ENCODE measurements at places on chromosomes 7 and 10.

GRCh38 chr10:31620226-31621151 lies 301.5 kb downstream of the ZEB1 start:
- DNase-seq, result no peak

- no peak for DNase-seq
Observed at GRCh38 chr7:129774871-129775694, 163.6 kb downstream of the NRF1 start.

GRCh38 chr7:80883154-80884025 lies 35.5 kb downstream of the SEMA3C start:
- no peak for DNase-seq

- DNase-seq, result no peak
Observed at GRCh38 chr10:48811917-48812316, 127.2 kb downstream of the WDFY4 start.

GRCh38 chr7:100489824-100490223 lies 6.1 kb downstream of the NYAP1 start:
- DNase-seq, result no peak

DNA sequence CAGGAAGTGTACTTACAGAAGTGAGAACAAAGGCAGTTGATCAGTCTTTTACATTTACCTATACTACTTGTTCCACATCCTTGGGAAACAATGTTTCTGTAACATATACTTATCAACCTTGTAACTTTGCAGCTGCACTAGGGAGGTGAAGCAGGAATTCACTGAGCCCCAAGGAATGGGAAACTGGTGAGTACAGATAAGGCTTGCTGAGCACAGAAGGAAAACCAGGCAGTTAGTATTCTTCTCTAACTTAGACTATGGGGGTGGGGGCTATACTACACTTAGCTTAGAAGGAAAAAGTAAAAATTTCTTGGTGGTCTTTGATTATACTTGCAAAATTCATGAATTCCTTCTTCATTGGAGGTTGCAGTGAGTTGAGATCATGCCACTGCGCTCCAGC lies 6.9 kb upstream of the ZNF33A start:
- DNase-seq, result no peak

- no peak for DNase-seq
Observed at GRCh38 chr10:28721318-28721951, 44.1 kb downstream of the BAMBI start.

DNA sequence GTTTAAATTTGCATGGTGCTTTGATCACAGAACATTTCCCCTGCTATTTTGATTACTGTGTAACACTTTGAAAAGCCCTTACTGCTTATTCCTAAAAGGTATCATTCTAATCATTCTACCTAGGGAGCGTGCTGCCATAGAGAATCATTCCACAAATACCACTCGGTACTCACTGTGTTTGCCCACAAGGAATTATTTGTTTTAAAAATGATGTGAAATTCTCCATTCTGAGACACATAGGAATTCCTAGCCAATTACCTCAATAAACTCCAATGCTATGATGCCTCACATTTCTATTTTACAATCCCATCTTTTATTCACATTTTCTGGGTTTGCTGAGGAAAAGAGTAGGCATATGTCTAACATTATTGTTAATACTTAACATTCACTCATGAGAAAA lies 16.2 kb upstream of the TES start:
- DNase-seq, result no peak

DNA sequence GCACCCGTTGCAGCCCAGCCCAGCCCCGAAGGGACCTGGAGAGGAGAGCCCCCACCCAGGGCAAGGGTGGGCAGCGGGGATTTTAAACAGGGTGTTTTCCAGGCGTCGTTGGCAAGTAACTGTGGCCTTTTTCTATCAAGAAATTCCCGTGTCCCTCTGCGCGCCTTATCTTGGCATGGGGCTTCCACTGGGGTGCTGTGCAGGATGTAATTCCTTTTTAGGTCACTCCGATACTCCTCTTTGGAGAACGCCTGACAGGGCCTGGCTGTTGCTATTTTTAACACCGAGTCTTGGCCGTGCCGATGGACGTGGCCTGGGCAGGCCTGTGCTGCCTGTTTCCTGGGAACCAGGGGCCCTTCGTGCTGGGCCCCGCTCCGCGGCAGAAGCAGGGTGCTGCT lies 93.8 kb downstream of the INPP5A start:
- DNase-seq, result no peak

- no peak for DNase-seq
Observed at GRCh38 chr7:75789361-75789924, 17.4 kb upstream of the CCL26 start.

DNA sequence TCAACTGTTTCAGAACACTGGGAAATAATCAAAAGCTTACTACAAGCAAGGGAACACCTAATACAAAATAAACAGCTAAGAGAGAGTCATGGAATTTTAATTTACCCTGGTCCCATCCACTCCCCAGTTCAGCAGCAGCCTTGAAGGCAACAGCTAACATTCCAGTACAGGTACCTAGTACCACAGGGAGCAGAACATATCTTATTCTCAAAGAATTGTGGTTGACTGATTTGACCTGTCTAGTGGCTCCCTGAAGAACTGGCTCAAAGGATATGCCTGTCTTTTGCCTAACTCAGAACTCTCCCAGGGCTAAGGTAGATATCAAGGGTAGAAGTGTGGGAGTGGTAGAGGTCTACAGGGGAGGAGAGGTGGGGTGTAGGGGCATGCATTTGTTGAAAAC lies 32.3 kb downstream of the SMURF1 start:
- DNase-seq, result no peak

- DNase-seq, result no peak
Observed at GRCh38 chr7:112770051-112770450, 20.1 kb downstream of the TMEM168 start.

- DNase-seq, result no peak
Observed at GRCh38 chr7:82897500-82897899, 265.2 kb downstream of the PCLO start.

DNA sequence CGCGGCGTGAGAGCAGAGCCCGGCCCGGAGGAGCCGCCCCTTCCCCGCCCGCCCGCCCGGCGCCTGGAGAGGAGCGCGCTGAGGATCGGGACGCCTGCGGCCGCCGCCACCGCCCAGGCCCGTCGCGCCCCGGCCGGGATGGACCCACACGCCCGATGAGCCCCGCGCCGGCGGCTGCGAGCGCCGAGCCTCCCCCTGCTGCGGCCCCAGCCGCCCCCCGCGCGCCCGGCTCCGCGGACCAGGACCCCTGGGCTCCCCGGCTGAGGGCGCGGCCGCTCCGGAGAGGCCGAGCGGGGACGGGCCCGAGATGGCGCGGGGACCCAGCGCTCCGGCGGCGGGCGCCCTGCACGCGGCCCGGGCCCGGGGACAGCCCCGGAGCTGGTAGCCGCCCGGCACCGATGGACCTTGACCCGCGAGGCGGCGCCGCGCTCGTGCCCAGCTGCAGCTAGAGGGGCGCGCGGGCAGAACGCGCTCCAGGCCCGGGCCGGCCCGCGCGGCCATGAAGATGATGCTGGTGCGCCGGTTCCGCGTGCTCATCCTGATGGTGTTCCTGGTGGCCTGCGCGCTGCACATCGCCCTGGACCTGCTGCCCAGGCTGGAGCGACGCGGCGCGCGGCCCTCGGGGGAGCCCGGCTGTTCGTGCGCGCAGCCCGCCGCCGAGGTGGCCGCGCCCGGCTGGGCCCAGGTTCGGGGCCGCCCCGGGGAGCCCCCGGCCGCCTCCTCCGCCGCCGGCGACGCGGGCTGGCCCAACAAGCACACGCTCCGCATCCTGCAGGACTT lies 520 bp downstream of the FAM20C start:
- DNase-seq, result no peak

DNA sequence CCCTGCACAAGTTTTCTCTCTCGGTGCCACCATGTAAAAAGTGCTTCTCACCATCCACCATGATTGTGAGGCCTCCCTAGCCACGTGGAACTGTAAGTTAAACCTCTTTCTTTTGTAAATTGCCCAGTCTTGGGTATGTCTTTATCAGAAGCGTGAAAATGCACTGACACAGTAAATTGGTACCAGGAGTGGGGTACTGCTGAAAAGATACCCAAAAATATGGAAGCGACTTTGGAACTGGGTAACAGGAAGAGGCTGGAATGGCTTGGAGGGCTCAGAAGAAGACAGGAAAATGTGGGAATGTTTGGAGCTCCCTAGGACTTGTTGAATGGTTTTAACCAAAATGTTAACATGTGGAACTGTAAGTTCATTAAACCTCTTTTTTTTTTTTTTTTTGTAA lies 15.6 kb upstream of the SLC13A1 start:
- no peak for DNase-seq

- no peak for DNase-seq
Observed at GRCh38 chr10:119917777-119918176, 25.2 kb downstream of the SEC23IP start.

- DNase-seq, result no peak
Observed at GRCh38 chr10:71770255-71770654, 3.1 kb downstream of the VSIR start.

DNA sequence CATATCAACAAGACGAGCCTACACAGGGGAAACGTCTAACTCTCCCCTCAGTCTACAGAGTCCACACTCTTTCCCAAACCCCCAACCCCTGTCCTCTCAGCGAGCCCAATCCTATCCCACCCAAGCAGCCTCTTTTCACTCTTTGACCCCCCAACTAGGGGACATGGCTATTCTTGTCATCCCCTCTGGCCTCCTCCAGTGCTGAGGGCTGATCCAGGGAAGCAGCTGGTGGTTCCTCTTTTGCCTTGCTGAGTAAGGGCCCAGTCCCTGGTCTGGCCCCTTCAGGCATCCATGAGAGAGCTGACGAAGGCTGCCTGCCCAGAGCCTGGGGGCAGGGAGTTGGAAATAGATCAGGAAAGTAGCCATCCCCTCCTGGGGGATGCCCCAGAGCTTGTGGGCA lies 6.4 kb downstream of the NOBOX start:
- no peak for DNase-seq

- DNase-seq, result no peak
Observed at GRCh38 chr7:17142831-17143541, 155.5 kb upstream of the AHR start.

GRCh38 chr10:176677-177076 lies 41.4 kb downstream of the ZMYND11 start:
- no peak for DNase-seq

DNA sequence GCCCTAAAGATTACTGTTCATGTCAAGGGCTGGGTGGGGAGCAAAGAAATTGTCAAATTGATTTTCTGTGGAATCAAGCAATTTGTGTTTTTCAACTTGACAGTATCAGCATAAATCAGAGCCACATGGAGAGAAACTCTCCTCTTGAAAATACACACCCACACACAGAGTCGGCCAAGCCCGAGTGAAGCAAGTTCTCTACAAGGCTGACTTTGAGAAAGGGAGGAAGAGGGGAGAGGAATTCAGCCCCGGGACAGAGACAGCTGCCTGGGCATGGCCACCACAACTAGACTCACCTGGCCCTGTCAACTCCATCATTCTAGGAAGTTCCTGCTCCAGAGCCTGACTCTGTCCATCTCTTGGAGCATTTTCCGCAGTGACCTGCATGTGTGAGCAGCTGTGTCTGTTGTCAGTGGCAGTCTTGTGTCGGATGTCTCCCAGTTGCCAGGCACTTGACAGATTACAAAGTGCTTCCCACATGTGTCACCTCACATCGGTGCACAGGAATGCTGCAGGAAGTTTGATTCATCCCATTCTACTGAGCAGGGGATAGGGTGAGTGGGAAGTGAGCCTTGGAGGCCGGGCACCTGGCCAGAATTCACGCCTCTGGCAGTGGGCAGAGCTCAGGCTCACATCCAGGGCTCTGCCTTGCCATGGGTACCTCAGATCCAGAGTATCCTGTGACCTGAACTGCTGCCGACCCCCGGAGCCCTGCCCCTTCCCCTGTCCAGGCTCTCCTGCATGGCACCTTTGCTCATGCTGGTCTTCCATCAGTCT lies 37.9 kb downstream of the ADAM12 start:
- no peak for DNase-seq

GRCh38 chr10:86481761-86482160 lies 39.8 kb downstream of the WAPL start:
- no peak for DNase-seq

GRCh38 chr7:100167912-100168323 lies 499 bp downstream of the GAL3ST4 start:
- DNase-seq, result no peak

GRCh38 chr10:86065711-86066251 lies 300.8 kb downstream of the GRID1 start:
- DNase-seq, result no peak

DNA sequence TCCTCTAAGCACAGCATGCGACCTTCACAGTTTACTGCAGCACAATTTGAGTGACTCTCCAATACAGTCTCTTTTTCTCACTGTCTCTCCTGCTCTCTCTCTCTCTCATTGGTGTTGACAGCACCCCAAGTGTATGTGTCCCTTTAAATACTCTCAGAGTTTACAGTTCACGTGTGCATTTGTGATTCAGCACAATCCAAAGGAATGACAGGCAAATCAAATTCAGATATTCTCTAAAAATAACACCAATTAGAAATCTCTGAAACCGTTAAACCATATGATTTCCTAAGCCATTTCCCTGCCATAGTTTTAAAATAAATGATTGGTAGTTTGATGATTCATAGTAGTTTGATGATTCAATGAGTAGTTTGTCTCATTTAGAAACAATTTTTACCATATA lies 104.0 kb upstream of the GAD2 start:
- DNase-seq, result no peak

- no peak for DNase-seq
Observed at GRCh38 chr10:70376436-70377378, 5.7 kb downstream of the LRRC20 start.

DNA sequence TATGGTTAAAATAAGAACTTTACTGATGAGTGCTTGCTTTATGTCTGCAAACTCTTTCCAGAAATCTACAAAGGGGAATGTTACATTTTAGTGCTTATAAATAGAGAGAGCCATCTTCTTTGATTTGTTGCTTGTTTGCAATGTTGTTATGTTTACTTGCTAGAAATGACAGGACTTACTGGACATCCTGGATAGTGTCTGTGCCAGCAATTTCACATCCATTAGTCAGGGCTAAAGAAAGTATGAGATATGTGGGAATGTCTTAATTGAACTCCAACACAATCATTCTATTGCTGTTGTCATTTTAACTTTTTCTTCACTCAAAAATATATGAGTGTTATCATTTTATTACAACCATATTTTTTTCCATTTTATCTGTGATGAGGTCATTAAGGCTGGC lies 453.2 kb downstream of the TNS3 start:
- no peak for DNase-seq

- DNase-seq, result no peak
Observed at GRCh38 chr7:6395898-6396595, 51.7 kb downstream of the DAGLB start.
